Fibroblast of skin of left quadriceps (primary cell): ENCODE measurements at places on chromosomes 13 and 19.
A peak's percentile ranks its signal among the peaks of the same experiment; 100 is the strongest.

DNA sequence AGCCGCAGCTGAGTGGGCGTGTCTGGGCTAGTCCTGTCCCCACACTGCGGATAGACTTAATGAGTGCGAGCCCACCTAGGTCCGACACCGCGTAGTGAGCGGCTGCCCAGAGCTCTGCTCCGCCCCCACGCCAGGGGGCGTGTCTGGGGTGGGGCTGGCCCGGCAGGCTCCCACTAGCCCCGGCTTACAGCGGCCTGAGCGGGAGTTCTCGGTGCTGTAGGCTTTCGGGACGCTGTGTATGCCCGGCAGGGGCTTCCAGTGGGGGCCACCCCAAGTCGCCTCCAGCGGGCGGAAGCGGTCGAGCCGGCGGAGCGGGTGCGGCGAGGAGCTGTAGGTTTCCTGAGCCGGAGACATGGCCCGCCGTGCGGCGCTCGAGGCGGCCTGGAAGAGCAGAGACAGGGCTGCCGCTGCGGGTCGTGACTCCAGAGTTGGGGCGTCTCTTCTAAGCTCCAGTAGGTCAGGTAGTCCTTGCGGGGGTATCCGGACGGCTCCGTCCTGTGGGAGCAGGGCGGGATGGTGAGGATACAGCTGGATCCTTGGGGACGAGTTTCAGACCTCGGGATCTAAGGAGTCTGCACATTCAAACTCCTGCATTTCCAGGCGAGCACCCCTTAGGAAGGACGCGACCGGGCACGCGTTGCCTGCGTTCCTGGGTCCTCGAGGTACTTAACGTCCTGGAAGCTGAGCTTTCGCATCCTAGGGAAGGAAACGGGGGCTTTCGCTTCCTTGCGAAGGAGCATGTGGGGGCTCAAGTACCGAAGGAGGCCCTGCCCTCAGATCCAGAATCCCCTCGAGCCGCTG is 1.2 kb downstream of the CGB7 start:
- no peak for DNase-seq

DNA sequence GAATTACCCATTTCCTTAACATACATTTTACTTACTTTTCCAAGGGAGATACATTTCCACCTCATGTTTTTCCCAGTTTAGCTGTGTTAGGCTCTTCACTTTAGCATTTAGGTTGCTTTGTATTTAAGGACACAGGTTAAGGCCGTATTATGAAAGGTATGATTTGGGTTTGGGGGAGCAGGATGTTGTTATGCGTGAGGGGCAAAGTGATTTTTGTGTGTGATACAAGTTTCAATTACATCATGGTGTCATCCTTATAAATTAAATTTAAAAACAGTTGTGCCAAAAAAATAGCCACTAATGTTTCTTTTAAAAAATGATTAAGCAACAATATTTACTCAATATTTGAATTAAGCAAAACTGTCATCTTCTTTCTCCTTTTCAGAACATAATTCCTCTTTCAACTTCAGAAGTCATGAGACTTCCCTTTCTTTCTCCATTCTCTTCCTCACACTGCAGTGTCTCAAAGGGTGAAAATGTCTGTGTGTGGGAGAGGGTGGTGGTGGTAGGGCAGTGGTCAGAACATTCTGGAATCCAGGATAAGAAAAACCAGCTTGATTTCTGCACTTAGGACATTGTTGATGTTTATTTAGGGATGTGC is 126.2 kb downstream of the KCNRG start:
- no peak for DNase-seq

GRCh38 chr13:99976575-99976974 is 5.0 kb upstream of the ZIC5 start:
- no peak for DNase-seq

GRCh38 chr13:73340069-73340468 is 281.3 kb downstream of the KLF5 start:
- no peak for DNase-seq

GRCh38 chr19:44753932-44754749 is 5.6 kb downstream of the BCL3 start:
- DNase-seq, result no peak

- no peak for DNase-seq
Measured at GRCh38 chr13:107753291-107753690, 462.0 kb downstream of the LIG4 start.

DNA sequence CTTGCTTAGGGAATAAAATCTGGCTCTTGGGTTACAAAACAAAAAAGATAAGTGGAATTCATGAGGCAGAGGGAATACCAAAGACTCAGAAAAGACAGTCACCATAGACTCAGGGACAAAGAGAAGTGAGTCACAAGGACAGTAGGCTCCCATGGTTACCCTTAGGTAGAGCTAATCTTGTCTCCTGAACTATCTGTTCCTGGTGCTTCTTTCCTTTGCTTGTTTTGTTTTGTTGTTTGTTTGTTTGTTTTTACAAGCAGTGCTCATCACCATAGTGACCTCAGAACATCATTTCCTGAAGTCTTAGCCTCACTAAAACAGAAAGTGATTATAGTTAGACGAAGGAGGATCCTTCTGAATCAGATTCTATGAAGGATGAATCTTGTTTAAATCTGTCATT is 142.3 kb upstream of the SOX21 start:
- DNase-seq, result no peak

GRCh38 chr19:33902802-33903488 is 106.3 kb downstream of the KCTD15 start:
- DNase-seq, result no peak

GRCh38 chr19:14472202-14472938 is 2.8 kb downstream of the PTGER1 start:
- DNase-seq, result no peak

DNA sequence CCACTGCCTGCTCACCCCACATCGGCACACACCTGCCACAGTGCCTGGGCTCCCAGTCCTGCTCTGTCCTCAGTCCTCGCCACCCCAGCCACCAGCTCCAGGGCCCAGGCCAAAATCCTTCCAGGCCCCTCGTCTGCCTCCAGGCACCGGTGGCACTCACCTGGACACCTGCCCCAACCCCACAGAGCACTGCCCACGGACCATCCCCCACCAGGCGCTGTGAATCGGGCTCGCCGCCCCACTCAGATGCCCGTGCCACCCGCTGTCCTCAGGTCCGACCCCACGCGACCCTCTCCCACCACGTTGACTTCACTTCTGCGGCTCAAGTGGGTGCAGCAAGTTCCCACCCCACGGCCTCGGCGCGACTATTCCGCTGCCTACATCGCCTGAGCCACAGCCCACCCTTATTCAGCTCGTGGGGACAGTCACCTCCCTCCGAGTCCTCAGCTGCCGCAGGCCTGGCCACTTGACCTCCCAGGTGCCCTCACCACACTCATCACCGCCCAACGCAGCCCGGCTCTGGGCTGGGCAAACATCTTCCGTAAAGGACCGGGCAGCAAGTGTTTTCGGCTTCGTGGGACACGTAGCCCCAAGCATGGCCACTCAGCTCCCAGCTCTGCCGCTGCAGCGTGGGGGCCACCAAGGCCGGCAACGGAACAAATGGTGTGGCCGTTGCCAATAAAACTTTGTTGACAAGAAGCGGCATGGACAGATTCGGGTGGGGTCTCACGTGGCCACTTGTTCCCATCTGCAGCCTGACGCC is 5.7 kb downstream of the PIP5K1C start:
- no peak for DNase-seq

- no peak for DNase-seq
Measured at GRCh38 chr13:112967686-112968379, 1.2 kb upstream of the MCF2L start.

GRCh38 chr13:29957320-29957719 is 106.9 kb upstream of the UBL3 start:
- no peak for DNase-seq

DNA sequence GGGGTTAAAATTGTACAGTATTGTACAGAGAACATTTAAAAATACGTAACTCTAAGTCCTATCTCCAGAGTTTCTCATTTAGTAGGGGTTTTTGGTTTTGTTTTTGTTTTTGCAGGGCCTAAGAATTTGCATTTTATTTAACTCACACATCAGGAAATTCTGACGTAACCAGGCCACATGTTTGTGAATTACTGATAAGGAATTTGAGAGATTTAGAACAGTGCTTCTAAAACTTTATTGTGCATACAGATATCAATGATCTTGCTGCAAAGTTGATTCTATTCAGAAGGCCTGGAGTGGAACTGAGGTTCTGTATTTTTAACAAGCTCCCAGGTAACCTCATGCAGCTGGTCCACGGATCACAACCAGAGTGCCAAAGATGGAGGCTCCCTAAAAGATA is 49.3 kb downstream of the LIG4 start:
- no peak for DNase-seq

DNA sequence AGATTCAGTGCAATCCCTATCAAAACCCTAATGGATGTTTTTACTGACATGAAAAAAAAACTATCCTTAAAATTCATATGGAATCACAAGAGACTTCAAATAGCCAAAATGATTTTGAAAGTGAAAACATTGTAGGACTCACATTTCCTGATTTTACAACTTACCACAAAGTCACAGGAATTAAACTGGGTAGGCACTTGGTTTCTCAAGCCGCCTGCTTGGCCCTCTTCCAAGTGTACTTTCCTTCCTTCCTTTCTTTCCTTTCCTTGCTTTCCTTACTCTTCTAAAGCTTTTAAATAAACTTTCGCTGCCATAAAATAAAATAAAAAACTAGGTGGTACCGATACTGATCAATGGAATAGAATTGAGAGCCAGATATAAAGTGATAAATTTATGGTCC is 21.0 kb upstream of the CD33 start:
- DNase-seq, result no peak

GRCh38 chr13:36829753-36830152 is 10.7 kb downstream of the RFXAP start:
- DNase-seq, result no peak

- DNase-seq, result no peak
Measured at GRCh38 chr19:32063601-32064000, 281.8 kb upstream of the ZNF507 start.

- DNase-seq, result peak; percentile 59
Measured at GRCh38 chr19:12721656-12722565, 1.8 kb downstream of the TNPO2 start.

DNA sequence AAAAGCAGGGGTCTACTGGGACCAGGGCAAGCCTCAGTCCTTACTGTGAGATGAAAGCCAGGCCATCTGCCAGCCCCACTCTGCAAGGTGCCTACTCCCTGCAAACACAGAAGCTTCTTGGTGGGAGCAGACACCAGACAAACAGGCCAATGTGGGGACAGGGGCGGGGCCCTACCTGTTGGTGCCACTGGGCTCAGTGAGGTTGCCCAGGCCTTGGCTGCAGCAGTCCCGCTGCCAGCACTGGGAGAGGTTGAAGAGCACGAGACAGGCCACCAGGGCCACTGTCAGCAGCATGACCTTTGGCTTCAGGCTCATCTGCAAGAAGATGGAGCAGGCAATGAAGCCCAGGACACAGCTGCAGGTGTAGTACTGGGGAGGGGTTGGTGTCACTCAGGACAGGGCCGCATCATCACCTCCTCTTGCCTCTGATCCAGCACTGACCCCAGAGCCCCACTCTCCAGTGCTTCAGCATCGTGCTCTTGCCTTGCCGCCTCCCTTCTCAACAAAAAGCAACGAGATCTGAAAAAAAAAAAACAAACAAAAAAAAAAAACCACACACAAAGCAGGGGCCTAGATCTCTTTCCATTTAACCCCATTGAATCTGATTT is 72.6 kb downstream of the NBEA start:
- DNase-seq, result no peak

- no peak for DNase-seq
Measured at GRCh38 chr13:67308004-67308772, 78.1 kb upstream of the PCDH9 start.

DNA sequence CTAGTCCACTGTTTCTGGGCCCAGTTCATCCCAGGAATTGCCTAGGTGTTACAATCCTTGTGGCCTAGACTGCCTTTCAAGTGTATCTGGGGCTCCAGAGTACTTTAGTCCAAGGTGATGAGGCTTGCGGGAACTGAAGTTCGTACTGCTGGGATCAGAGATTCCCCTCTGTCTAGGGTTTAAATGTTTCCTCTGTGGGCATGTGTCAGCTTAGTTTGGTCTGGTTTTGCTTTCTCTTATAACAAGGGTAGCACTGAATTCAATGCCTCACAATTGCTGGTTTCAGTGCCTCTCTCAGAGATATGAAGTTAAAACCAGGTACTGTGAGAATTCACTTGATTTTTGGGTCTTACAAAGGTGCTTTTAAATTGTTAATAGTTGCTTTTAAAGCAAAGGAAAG is 30.8 kb downstream of the RGCC start:
- DNase-seq, result no peak

DNA sequence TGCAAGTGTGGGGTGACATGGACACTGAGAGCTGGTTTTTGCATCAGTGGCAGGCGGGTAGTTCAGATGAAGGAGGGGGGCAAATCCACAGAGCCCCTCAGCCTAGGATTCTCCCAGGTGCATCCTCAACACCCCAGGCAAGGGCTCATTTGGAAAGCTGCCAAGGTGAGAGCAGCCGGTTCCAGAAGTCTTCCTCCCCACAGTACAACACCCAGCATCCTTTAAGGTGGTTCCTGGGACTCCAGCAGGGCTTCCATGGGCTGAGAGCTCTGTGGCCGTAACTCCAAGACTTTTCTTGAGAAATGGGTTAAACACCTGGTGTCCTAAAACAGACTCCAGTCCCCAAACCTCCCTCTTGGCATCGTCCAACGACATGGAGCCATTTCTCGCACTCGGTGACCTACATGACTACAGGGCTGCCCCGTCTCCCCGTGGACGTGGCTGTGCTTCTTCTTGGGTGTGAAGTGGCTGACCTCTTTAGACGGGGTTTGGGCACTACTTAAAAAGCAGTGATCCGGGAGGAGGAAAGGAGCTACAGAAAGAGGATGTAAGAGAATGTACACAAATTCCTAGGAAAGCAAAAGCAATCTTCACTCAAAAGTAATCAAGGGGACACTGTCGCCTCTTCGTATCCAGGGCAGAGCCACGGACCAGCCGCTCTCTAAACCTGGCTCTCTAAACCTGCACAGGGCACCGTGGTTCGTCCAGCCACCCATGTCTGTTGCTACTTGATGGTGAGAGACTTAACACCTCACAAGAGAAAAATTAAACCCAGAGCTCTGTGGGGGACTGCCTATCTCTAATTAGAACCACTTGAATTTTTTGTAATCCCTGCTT is 25.5 kb downstream of the RANBP3 start:
- DNase-seq, result no peak

- no peak for DNase-seq
Measured at GRCh38 chr13:65937251-65937650, 1292.9 kb downstream of the PCDH9 start.

DNA sequence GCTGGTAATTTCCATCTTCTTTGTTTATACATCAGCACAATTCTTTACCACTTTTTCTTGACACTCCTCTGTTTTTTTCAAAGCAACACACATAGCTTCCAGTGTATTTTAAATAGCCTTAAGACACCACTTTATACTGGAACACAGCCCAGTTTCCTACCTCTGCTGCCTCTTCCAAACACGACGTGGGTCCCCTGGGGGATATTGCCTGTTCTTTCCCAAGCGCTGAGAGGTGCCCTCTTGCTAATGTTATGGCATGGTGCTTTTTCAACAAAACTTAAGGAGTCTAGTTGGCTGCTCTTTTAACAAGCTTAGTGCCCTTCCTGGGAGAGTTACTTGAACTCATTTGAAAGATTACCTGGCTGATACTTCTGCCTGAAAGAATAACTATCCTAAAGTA is 112.7 kb downstream of the OLFM4 start:
- no peak for DNase-seq
